Activated CD8-positive, alpha-beta memory T cell treated with anti-CD3 and anti-CD28 coated beads for 48 hours (primary cell): ENCODE measurements at places on chromosomes 5 and 9.

GRCh38 chr9:128226412-128226801 lies 23.2 kb downstream of the DNM1 start:
- DNase-seq, result no peak

DNA sequence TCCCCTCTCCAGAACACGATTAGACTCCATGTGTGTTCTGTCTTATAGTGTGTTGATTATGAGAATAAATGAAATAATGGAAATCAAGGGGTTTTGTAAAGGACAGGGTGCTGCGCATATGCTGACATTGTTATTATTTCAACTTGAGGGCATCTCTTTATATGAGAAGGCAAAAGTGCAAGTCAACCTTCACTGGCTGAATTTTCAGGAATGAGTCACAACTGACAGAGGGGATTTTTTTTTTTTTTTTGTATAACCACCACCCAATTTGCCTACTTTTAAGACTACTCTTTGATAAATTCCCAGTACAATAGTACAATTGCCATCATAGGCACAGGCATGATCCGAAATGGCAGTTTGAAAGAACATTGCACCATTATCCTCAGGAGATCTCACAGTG lies 419.2 kb upstream of the NMUR2 start:
- DNase-seq, result no peak

DNA sequence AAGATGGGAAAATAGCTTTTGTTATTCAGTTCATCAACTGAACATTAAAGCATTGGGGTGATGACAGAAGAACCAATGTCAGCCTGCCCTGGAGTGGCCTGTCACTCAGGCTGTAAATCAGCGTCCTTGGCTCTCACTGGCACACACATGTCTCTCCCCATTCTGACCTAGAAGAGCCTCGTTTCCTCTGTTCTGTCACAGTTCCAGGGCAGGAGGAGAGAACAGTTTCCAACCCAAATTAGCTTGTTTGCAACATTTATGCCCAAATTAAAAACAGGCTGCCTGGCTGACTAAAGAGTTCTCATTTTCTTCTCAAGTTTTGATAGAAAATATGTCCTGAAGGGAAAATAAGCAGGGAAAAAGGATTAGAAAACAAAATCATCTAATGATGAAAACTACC lies 520.1 kb downstream of the CHSY3 start:
- no peak for DNase-seq

DNA sequence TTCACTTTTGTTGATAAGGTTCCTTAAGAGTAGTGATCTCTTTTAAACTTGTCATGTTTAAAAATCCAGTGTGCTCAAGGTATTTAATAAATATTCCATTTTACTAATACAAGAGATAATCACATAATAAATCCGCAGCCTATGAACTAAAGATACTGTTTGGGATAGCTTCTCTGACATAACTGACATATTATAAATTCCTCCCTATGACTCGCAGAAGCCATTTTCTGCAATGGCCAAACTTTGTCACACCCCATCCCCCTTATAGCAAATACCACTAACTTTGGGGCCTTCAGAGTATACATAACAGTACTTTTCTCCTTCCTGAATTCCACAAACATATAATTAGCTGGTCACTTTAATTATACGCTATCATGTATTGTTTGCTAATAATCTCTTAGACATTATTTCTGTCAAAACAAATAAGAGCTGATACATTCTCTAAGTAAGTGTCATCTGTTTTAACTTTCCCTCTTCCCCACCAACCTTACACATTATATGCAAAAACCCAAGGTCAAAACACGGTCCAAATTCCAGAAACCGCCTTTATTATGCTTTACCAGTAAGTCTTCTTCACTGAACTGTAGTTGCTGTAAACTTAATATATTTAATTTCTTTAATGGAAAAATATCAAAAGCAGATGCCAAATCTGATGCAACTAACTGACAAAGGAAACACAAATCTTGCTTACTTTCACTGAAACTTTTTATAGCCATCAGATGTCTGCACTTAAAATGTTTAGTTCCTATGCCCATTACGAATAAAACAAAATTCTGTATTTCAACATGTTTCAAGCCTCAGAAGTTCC lies 971 bp downstream of the TMEM267 start:
- no peak for DNase-seq

DNA sequence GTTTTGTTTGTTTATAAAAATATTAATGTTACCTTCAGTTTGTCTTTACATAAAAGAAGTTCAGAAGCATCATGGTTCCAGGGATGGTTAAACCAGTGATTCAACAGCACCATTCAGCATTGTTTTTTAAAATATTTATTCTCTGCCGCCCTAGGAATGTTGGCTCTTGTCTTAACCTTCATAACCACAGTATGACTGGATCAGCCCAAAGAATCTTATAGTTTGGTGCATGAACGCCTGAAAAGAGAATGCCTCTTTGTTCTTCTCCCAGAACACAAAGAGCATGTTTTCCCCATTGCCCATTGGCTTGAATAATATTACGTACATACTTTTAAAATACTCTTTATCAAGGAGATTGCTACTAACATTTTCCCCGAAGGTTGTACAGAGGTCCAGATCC lies 413.4 kb downstream of the ANXA1 start:
- no peak for DNase-seq

GRCh38 chr5:4781299-4781698 lies 358.8 kb upstream of the ADAMTS16 start:
- no peak for DNase-seq

DNA sequence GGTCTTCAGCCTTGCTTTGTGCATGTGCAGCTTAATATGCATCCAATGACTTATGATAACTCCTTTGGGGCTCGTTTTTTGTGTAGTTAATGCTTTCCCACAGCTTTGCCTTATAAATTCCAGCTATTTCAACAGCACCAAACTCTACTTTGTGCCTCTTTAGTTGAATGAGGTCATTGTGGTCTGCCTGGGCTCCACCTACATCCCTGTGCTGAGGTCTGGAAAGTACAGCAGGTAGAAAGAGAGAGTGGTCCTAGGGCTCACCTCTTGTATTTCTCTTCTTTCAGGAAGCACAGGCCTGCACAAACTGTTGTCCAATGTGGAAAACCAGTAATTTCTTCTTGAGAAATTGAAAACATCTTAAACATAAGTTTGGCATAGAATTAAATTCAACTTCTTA lies 167.2 kb downstream of the XRCC4 start:
- DNase-seq, result no peak

GRCh38 chr5:132420706-132421272 lies 51.3 kb downstream of the SLC22A5 start:
- DNase-seq, result no peak
